ENCODE measurements at places on chromosomes 1 and 21.
A peak's percentile ranks its signal among the peaks of the same experiment; 100 is the strongest.

GRCh38 chr1:117147341-117147831, 25.8 kb upstream of the TRIM45 start:
- DNase-seq, result no peak

- no peak for DNase-seq
Measured at GRCh38 chr1:67991546-67991945, 58.9 kb downstream of the DIRAS3 start.

- DNase-seq, result no peak
Measured at GRCh38 chr21:31912501-31912900, 39.7 kb downstream of the HUNK start.

DNA sequence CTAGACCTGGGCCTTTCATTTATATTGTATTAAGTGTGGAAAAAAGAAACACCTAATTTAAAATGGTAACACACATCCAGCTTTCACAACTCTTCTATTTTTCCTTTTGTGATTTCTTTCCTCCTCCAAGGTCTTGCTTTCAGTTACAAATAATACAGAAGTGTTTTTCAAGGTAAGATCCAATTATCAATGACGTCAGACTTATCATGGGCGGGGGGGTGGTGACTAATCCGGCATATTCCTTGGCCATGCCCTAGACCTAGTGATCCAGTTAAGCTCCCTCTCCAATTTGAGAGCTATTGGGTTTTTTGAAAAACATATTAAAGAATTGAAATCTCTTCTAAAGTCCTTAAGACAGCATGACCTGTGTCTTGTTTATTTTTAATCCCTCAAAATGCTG, 669.9 kb upstream of the NR5A2 start:
- no peak for DNase-seq

DNA sequence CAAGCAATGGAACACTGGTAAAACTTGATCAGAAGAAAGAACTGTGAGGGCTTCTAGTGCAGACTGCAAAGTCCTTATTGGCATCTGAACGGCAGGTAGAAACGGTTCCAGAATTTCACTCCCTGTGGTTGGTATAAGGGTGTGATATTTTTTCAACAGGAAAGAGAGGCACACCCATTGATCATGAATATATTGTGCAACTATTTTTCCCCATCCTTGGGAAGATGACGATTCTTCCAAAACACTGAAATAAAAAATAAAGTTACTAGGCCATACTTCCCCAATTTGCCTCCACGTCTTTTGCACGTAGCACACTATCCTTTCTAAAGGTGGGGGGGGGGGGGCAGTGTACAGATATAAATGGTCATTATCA, 49.6 kb downstream of the TARBP1 start:
- no peak for DNase-seq

DNA sequence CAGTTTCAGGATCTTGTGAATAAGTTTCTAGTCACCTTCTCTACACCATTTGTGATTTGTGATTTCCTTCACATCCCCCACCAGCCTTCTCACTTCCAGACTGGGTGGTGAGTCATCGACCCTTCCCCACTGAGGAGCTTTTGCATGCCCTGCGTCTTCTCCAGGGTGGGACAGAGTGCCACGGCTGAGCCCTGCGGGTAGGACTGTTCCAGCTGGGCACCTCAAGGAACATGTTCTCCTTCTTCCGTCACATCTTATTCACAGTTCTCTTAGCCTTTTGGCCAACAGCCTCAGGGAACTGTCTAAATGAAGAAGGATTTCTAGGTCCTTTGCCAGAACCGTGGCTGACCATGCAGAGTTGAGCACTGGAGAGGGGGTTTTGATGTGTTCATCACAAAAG, 116.5 kb downstream of the TMEM53 start:
- no peak for DNase-seq

GRCh38 chr1:227010645-227011044, 70.6 kb downstream of the COQ8A start:
- no peak for DNase-seq

DNA sequence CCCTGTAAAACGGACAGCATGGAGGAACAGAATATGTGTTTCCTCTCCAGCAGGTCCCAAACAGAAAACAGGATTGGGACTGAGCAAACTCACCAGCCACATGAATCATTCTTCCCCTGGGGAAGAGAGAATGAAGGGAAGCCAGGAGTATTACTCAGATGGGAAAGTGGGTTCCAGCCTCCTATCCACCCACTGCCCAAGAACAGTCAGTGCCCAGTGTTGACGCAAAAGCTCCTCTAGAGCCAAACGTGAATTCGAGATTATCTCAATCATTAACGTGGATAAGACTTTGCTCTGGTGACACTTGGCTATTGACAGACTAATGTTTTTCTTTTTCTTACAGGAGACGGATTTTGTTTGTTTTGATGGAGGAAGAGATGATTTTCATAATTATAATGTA, 9.3 kb downstream of the MIA3 start:
- no peak for DNase-seq

DNA sequence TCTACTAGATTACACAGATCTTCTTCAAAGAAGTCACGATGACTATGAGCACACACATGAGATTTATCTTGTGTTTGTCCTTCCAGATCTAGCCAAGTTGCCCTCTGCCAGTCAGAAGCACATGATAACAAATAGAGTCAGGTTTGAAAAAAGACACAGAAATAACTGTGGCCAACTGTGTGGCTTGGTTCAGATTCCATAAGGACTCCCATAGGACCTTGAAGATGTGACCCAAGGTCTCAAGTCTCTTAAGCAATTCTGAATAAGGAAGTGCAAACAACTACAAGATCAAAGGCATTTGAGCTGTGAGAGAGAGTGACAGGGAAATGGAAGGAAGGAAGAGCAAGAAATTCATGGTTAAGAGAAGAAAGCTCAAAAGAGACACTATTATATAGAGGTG, 194.0 kb downstream of the PLPP3 start:
- no peak for DNase-seq

- DNase-seq, result peak; percentile 6
Measured at GRCh38 chr1:237799762-237800474, 90.8 kb downstream of the ZP4 start.

GRCh38 chr1:40039245-40039756, 1.2 kb upstream of the CAP1 start:
- no peak for DNase-seq

DNA sequence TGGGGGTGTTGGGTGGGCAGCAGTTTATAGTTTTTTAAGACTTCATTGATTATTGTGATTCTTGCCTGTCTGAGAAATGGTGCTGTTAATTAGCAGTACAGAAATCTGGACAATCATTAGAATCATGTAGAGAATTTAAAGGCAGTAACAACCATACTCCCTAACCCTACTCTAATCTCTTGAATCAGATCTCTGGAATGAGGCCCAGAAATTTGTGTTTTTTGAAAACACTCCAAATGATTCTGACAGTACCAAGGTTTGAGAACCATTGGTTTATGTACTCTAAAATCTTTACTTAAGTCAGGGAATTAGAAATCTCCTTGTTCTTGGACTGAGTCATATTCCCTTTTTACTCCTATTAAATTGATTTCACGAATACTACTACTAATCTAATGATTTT, 24.0 kb downstream of the FNBP1L start:
- DNase-seq, result no peak

DNA sequence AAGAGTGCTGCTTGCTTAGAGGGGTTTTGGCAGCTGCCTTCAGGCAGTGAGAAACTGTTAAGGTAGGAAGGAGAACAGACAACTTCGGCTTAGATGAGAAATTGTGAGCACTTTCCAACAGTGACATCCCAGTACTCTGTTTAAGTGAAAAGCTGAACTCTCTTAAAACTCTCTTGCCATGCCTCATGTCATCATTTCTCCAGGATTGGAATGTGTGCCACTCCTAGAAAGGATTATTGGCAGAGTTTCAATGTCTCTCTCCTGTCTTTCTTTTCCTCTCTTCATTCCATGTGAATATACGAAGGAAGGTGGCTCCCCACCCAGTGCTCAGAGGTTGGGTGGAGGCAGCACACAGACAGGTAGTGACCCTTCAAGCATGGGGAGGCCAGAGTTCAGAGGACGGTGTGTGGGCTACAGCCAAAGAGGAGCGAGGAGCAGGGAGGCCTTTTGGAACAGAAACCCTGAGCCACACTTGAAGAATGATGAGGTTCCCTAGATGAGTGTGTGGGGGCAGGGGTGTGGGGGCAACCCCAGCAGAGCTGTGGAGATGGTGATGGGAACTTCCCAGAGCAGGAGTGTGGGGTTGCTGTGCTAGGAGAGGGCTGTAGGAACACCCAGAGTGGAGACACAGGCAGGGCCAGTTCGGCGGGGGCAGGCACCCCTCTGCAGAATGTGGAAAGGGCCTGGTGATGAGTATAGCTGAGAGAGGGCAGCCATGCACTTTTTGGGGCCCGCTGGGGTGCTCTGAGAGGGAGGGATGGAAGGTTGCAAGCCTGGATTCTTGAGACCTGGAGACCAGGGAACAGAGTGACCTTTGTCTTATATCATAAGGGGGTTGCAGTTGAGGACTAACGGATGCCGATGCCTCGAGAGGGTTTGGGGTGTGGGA, 58.8 kb downstream of the GALNT2 start:
- DNase-seq, result no peak

- no peak for DNase-seq
Measured at GRCh38 chr21:15631342-15631741, 98.4 kb upstream of the USP25 start.

- no peak for DNase-seq
Measured at GRCh38 chr1:29243023-29243870, 6.9 kb downstream of the PTPRU start.

GRCh38 chr1:151267760-151268159, 13.2 kb downstream of the PSMD4 start:
- DNase-seq, result no peak

DNA sequence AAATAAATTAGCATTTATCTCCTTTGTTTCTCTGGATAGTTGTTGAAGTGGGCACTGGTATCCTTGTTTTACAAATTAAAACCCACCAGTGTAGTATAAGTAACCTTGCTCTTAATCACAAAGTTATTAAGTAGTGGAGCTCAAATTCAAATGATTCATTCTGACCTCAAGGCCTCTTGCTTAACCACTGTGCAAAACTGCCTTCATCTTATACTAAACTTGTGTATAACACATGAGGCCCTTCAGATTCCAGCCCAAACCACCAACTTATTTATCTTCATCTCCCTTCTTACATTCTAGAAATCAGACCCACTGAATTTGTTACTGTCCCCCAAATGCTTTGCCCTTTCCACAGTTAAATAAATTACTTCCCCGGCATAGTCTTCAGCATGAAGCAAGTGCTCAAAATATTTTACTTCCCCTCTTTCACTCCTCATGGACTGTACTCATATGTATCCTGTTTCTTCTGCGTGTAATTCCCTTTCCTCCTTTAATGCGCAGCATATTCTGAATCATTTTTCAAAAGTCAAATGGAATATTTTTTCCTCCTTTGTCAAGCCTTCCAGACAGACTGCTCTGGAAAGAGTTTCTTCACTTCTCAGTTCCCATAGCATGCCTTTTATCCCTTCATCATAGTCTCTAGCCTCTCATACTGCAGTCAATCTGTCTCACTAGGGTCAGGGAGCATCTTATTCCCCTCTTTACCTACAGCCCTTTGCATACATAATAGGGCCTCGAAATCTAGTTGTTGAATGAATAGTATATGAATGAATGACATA, 19.0 kb upstream of the DNASE2B start:
- DNase-seq, result no peak

GRCh38 chr1:20371883-20372282, 81.2 kb downstream of the VWA5B1 start:
- DNase-seq, result no peak

DNA sequence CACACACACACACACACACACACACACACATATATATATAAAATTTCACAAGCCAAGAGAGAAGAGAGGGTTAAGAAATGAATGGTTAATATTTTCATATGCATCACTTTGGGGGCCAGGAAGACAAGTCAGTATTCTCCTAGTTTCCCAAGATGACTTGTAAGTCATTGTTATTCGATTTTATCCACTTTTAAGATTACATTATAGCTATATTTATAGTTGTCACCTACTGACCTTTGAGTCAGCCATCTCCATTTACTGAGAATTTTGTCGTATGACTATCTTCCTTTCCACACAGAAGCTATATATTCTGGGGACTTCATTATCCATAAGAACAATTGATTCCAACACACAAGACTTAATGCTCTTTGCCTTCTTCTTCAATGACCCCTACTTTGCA, 8.9 kb downstream of the LYST start:
- DNase-seq, result no peak

- no peak for DNase-seq
Measured at GRCh38 chr21:46154155-46154954, 1.0 kb downstream of the FTCD start.

DNA sequence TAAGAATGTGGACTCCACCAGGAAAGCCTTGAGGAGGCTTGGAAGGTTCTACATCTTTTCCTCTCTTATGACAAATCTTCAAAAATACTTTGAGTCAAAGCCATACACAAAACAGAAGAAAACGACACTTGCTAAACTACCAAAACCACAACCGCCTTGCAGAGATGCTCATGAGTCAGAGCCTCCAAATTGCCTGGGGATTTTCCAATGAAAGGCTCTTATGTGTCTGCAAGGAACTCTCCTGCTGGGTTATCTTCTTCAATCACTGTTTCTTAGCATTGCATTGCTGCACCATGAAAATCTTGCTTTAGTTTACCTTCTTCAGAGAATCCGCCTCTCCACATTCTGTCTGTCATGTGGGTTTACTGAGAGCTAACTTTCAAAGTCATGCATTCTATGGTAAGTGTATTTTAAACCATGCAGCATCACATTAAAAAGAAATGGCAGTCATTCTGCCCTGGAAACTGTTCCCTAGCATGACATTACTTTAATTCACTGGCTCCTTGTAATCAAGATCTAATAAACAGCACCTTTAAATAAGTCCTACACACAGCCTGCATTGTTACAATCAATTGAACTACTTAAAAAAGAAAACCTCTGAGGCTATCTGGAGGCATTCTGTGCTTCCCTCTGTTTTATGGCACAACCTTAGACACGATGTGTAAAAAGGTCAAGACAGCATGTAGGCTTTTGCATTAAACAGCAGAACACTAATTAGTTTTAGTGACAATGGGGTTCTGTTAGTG, 210.0 kb upstream of the FOXD3 start:
- DNase-seq, result peak; percentile 14

- no peak for DNase-seq
Measured at GRCh38 chr1:44945967-44946366, 40.4 kb downstream of the EIF2B3 start.

- no peak for DNase-seq
Measured at GRCh38 chr1:116825207-116825719, 71.0 kb downstream of the CD2 start.

DNA sequence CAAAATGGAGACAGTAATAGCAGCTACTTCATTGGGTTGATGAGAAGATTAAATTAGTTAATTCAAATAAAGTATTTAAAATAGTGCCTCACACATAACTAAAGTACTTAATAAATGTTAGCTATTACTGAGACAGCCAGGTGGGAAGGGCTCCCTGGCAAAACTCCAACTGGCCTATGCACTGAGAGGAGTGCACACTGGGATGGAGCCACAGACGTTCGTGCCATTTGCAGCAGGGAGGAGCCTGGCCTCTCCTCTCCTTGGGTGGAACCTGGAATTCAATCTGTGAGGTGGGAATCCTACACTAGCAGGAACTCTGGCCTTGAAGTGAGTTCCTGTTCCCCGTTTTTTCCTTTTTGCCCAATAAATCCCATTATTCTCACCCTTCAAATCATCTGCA, 28.1 kb downstream of the SLC5A9 start:
- no peak for DNase-seq

All from T-helper 1 cell (primary cell).